Muscle of leg (tissue), 16 donors: ENCODE measurements at places on chromosomes 1 and 21. TPM values are rescaled to one million over a fixed set of nuclear protein-coding genes. Genes with fewer than 3 reads are reported as not detected.

DNA sequence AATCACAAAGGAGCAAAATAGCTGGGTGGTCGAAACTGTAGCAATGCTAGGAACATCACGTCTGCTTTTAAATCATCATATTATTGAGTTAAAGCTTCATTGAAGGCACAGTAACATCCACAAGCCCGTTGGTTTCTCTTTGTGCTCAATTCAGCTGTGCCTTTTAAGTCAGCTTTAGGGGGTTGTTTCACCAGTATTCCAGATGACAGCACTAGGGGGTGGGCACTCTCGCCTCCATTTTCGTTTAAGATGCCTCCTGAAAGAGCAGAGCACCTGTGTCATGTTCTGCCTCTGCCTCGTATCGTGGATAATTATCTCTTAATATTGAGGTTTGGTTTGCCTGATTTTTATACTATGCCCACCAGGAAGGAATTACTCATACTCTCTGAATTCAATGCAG, 139.8 kb upstream of the PTBP2 start:
- no peaks in the 10 kb centered on the region for H3K36me3 ChIP-seq
- H3K27me3 ChIP-seq, result no peaks in the 10 kb centered on the region
- no peak for DNase-seq
- no peak overlapping the region for H3K4me3 ChIP-seq

- H3K4me3 ChIP-seq, result no peak overlapping the region
- no peaks in the 10 kb centered on the region for H3K4me1 ChIP-seq
- no peaks in the 10 kb centered on the region for H3K27me3 ChIP-seq
- no peak for DNase-seq
- H3K36me3 ChIP-seq, result no peaks in the 10 kb centered on the region
Measured at GRCh38 chr1:49351768-49352167, 575.1 kb upstream of the BEND5 start.

DNA sequence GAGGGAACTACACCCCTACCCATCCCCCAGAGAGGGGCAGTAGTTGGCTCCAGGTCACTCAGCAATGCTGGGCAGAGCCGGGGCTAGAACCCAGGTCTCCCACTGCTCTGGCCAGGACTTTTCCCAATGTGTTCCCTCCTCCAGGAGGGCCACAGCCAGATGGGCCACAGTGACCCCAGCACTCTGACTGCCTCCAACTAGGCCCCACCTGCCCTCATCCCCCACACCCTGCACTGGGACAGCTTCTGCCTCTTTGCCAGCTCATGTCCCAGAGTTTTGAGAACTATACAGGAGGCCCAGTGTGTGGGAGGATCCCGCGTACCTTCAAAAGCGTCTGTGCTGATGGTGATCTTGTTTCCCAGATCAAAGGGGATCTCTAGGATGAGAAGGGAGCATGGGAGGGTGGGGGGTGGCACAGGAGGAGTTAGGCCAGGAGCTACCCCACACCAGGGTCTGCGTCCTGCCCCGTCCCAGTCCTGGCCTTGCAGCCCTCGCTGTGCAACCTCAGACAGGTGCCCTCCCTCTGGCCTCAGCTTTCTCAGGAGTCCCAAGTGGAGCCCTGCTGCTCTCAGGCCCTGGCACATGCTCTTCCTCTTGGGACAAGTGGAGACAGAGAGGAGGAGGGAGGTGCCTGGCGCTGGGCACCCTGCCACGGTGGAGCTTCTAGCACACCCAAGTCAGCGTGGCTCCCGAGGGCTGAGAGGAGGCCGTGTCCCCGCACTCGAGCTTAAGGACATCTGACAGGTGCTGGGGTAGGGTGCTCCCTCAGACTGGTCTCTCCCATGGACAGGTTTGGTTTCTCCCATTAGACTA, 22.0 kb downstream of the MYOM3 start:
- peaks cover 77% of the 10 kb centered on the region for H3K36me3 ChIP-seq
- peaks cover 37% of the 10 kb centered on the region for H3K4me1 ChIP-seq
- peak; percentile 17 for DNase-seq
- peaks cover 2% of the 10 kb centered on the region for H3K27me3 ChIP-seq
- no peak overlapping the region for H3K27ac ChIP-seq
- no peak overlapping the region for H3K4me3 ChIP-seq

- no peaks in the 10 kb centered on the region for H3K27me3 ChIP-seq
- peak; percentile 70 for DNase-seq
- no peaks in the 10 kb centered on the region for H3K36me3 ChIP-seq
- H3K27ac ChIP-seq, result no peak overlapping the region
Measured at GRCh38 chr1:198205016-198205684, 48.4 kb downstream of the NEK7 start.

GRCh38 chr1:100267284-100267683, 1.3 kb downstream of the RTCA start:
- H3K27ac ChIP-seq, result no peak overlapping the region
- no peak for DNase-seq
- H3K4me3 ChIP-seq, result peak overlapping the region; percentile 99
- H3K4me1 ChIP-seq, result peaks cover 8% of the 10 kb centered on the region
- H3K36me3 ChIP-seq, result peaks cover 29% of the 10 kb centered on the region

GRCh38 chr1:2232255-2232915, 4.3 kb downstream of the SKI start:
- H3K36me3 ChIP-seq, result peaks cover 3% of the 10 kb centered on the region
- H3K4me3 ChIP-seq, result peak overlapping the region; percentile 33
- H3K27ac ChIP-seq, result peak overlapping the region; percentile 79
- H3K27me3 ChIP-seq, result no peaks in the 10 kb centered on the region
- no peak for DNase-seq
- peaks cover 71% of the 10 kb centered on the region for H3K4me1 ChIP-seq

DNA sequence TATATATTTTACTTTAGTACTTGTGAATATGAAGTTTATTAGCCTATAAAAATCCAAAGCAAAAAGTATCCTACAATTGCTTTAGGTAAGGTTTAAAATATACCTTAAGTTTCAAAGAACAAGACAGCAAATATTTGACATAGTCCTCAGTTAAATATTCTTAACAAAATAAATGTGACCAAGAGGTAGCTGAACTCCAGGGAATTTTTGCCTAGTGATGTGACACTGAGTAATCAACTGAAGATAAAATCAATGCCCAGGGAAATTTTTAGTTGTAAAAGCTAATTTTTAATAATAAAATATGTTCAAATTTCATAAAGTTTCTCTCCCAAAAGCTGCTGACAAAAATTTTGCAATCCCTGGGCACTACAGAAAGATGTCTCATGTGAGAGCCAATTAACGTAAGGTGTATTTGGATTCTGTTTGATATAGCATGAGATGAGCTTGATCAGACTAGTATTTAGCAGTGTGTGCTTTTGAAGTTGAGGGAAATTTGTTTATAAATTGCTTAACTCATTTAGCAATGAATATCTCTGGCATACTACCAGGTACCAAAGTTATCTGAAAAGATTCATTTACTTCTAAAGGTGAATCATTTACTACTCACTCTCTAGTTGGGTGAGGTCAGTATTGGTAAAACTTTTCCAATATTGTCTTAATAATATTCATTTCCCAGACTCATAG, 80.2 kb upstream of the PALMD start:
- no peak overlapping the region for H3K27ac ChIP-seq
- no peak overlapping the region for H3K4me3 ChIP-seq
- no peaks in the 10 kb centered on the region for H3K4me1 ChIP-seq
- no peaks in the 10 kb centered on the region for H3K27me3 ChIP-seq
- no peaks in the 10 kb centered on the region for H3K36me3 ChIP-seq

- H3K27me3 ChIP-seq, result no peaks in the 10 kb centered on the region
- peaks cover 2% of the 10 kb centered on the region for H3K4me1 ChIP-seq
- no peak overlapping the region for H3K27ac ChIP-seq
- DNase-seq, result no peak
Measured at GRCh38 chr1:62391369-62391971, 45.4 kb upstream of the USP1 start.

GRCh38 chr1:242089911-242090310, 91.0 kb upstream of the MAP1LC3C start:
- no peaks in the 10 kb centered on the region for H3K36me3 ChIP-seq
- DNase-seq, result no peak
- H3K4me3 ChIP-seq, result no peak overlapping the region
- H3K27ac ChIP-seq, result no peak overlapping the region
- no peaks in the 10 kb centered on the region for H3K27me3 ChIP-seq

GRCh38 chr21:42207426-42207825, 11.5 kb upstream of the ABCG1 start:
- no peak for DNase-seq
- no peak overlapping the region for H3K4me3 ChIP-seq

- H3K4me1 ChIP-seq, result peaks cover 10% of the 10 kb centered on the region
- H3K27me3 ChIP-seq, result peaks cover 42% of the 10 kb centered on the region
- H3K27ac ChIP-seq, result no peak overlapping the region
- no peak for DNase-seq
- H3K4me3 ChIP-seq, result no peak overlapping the region
Measured at GRCh38 chr1:19033926-19034680, 77.6 kb upstream of the IFFO2 start.

GRCh38 chr1:93958726-93959100, 49.5 kb upstream of the GCLM start:
- H3K27ac ChIP-seq, result no peak overlapping the region
- H3K36me3 ChIP-seq, result no peaks in the 10 kb centered on the region
- no peak for DNase-seq
- H3K4me1 ChIP-seq, result no peaks in the 10 kb centered on the region

GRCh38 chr1:229024528-229025130, 246.3 kb upstream of the RAB4A start:
- no peak overlapping the region for H3K4me3 ChIP-seq
- DNase-seq, result peak; percentile 59
- H3K27ac ChIP-seq, result no peak overlapping the region
- peaks cover 47% of the 10 kb centered on the region for H3K4me1 ChIP-seq
- no peaks in the 10 kb centered on the region for H3K27me3 ChIP-seq

DNA sequence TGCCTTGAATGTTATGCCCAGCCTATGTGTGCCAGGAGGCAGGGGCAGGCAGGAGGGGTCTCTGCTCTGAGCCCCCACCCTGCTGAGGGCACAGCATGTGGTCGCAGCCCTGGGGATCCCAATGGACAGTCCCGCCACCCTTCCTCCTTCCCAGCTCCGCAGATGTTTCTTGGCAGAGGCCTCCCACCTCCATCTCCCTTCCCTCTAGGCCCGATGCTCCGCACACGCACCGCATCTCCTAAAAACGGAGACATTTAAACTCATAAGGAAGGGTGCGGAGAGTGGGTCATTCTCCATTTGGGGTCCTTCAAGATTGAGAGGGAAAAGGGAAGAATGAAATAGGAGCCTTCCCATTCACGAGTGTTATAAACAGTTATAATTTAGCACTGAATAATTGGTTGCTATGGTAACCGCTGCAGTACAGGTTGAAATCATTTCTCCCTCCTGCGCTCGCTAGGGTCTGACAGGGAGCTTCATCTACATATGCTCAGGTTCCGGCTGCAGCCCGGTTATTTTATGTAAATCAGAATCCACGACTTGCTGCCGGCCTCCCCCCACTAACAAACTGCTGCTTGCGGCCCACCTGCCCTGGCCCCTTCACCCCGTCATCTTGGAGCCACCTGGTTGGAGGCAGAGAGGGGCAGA, 16.0 kb downstream of the CHD5 start:
- no peaks in the 10 kb centered on the region for H3K4me1 ChIP-seq
- DNase-seq, result no peak
- H3K4me3 ChIP-seq, result no peak overlapping the region
- H3K27ac ChIP-seq, result no peak overlapping the region

- DNase-seq, result no peak
- no peaks in the 10 kb centered on the region for H3K27me3 ChIP-seq
- H3K4me1 ChIP-seq, result peaks cover 23% of the 10 kb centered on the region
- H3K4me3 ChIP-seq, result no peak overlapping the region
Measured at GRCh38 chr1:160166166-160166868, 14.9 kb downstream of the ATP1A4 start.

DNA sequence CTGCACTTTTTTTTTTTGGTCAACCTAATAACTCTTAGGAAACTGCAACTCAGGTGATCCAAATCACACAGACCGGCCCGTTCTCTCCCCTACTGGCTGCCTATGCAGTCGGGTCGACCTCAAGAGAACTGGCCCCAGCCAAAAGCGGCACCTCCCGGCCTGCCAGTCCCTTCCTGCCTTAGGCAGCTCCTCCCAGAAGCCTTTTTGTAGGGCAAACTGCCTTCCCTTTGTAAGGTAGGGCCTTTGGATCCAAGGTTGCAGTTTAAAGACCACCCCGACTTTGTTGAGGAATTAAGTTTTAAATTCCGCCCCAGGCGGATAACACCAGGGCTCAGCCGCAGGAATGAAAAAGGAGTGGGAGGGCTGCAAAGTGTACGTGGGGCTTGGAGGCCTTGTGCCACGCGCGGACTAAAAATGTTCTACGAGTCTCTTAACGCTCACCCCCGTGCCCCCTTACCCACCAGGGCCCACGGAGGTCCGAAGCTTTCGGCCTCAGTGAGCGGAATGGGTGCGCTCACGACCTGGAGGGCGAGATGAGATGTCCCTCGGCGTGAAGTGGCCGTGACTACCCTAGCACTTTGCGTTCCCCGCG, 642 bp upstream of the ST3GAL3 start:
- peaks cover 12% of the 10 kb centered on the region for H3K4me1 ChIP-seq
- peaks cover 45% of the 10 kb centered on the region for H3K36me3 ChIP-seq

- DNase-seq, result no peak
- H3K4me1 ChIP-seq, result no peaks in the 10 kb centered on the region
- no peak overlapping the region for H3K27ac ChIP-seq
- no peaks in the 10 kb centered on the region for H3K36me3 ChIP-seq
- no peak overlapping the region for H3K4me3 ChIP-seq
Measured at GRCh38 chr1:79852004-79852403, 845.5 kb upstream of the ADGRL4 start.

DNA sequence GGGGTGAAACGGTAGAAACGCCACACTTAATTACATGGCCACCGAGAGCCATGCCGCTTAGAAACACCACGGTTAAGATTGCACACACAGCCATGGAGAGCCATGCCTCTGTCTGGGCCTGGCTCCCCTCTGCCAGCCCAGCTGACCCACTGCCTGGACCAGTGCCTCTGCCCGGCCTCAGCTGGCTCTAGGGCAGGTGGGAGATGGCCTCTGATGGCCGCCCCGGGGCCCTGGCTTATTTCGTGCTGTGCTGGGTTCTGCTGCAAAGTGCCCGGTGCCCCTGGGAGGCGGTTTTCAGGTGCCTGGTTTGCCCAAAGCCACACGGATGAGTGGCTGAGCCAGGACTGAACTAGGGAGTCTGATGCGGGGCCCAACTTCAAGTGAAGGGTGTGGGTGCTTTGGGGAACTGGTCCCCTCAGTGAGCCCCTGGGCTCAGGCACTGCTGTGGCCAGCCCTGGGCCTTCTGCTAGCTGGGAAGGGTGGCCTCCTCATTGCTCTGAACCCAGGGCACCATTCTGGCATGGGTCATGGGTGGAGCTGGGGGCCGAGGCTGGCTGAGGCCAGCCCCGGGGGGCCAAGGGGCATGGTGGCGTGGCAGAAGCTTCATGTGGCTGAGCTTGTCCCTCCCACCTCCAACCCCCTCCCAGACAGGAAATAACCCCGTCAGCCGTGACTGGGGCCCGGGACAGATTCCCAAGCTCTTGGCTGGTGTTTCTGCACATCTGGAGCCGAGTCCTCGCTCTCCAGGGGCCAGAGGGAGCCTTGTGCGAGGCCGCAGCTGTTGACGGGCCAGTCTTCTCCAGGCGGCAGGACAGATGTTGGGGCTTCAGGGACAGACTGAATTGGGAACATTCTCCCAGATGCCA, 1.9 kb upstream of the GPR153 start:
- peaks cover 15% of the 10 kb centered on the region for H3K27me3 ChIP-seq
- DNase-seq, result peak; percentile 96
- peak overlapping the region; percentile 83 for H3K27ac ChIP-seq
- H3K4me1 ChIP-seq, result peaks cover 72% of the 10 kb centered on the region

GRCh38 chr1:36613721-36614120, 131.0 kb upstream of the CSF3R start:
- H3K4me1 ChIP-seq, result no peaks in the 10 kb centered on the region
- peaks cover 3% of the 10 kb centered on the region for H3K27me3 ChIP-seq
- no peaks in the 10 kb centered on the region for H3K36me3 ChIP-seq
- DNase-seq, result no peak

EDARADD gene
- total RNA-seq, result 0.18 TPM

SPRR1A gene
- not detected for total RNA-seq

HAO2 gene
- 0.13 TPM for total RNA-seq

CROCC gene
- 15.2 TPM for total RNA-seq

CFAP141 gene
- total RNA-seq, result not detected

SCAMP3 gene
- total RNA-seq, result 24.6 TPM

EFNA3 gene
- total RNA-seq, result 2.1 TPM

LCE6A gene
- total RNA-seq, result not detected
